Esophagus squamous epithelium (tissue), 5 donors: ENCODE measurements at places on chromosomes 4 and X.
A peak's percentile ranks its signal among the peaks of the same experiment; 100 is the strongest.

- no peak overlapping the region for H3K27ac ChIP-seq
- H3K27me3 ChIP-seq, result no peaks in the 10 kb centered on the region
- no peaks in the 10 kb centered on the region for H3K36me3 ChIP-seq
- no peaks in the 10 kb centered on the region for H3K4me1 ChIP-seq
- H3K4me3 ChIP-seq, result no peak overlapping the region
These were observed 31.0 kb upstream of the FAT4 start for GRCh38 chr4:125283707-125284279.

DNA sequence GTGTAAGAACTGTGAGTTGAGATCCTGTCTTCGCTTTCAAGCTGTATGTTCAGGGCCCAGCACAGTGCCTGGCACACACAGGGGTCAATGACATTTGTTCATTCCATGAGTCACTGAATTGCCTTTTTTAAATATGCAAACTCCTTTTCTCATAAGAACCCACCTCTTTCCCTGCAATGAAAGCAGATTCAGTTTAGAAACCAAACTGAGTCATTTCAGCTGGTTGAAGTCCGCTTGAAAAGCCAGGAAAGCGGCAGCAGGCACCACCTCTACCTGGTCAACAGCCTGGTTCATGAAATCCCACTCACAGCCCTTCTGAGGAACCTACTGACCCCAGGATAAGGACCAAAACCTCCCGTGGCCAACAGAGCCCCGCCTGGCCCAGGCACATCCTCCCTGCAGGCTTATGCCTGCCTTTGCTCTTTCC, 4.5 kb upstream of the C1QTNF7 start:
- no peak overlapping the region for H3K27ac ChIP-seq
- no peaks in the 10 kb centered on the region for H3K27me3 ChIP-seq
- no peak overlapping the region for H3K4me3 ChIP-seq
- peaks cover 24% of the 10 kb centered on the region for H3K4me1 ChIP-seq
- no peak for DNase-seq

- no peak overlapping the region for H3K4me3 ChIP-seq
- no peaks in the 10 kb centered on the region for H3K36me3 ChIP-seq
These were observed 42.0 kb upstream of the IL13RA1 start for GRCh38 chrX:118685393-118685792.

- H3K27me3 ChIP-seq, result no peaks in the 10 kb centered on the region
- no peaks in the 10 kb centered on the region for H3K4me1 ChIP-seq
- H3K4me3 ChIP-seq, result no peak overlapping the region
- DNase-seq, result no peak
- H3K27ac ChIP-seq, result peak overlapping the region; percentile 45
These were observed 86.6 kb downstream of the NR3C2 start for GRCh38 chr4:148355442-148356123.

- no peak overlapping the region for H3K27ac ChIP-seq
- H3K4me1 ChIP-seq, result peaks cover 30% of the 10 kb centered on the region
These were observed 16.8 kb downstream of the KDM6A start for GRCh38 chrX:44889824-44890223.

- DNase-seq, result no peak
- H3K27me3 ChIP-seq, result no peaks in the 10 kb centered on the region
- no peak overlapping the region for H3K27ac ChIP-seq
- H3K4me3 ChIP-seq, result no peak overlapping the region
- H3K4me1 ChIP-seq, result no peaks in the 10 kb centered on the region
- H3K36me3 ChIP-seq, result no peaks in the 10 kb centered on the region
These were observed 557.7 kb upstream of the SLIT2 start for GRCh38 chr4:19693936-19694570.

DNA sequence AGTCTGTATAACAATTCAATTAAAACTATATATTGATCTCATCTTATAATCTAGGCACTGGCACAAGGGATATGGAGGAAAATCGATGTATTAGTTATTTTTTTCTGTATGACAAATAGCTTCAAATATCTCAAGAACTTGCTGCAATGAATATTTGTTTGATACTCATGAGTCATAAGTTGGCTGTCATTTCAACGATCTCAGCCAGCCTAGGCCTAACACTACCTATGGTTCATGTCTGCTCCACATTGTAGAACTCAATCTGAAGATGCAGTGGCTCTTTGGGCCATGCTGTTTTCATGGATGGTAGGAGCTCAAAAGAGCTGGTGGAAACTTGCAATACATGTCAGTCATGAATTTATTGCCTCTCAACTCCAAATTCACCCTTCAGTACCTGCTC, 44.7 kb downstream of the MAGEB17 start:
- no peak overlapping the region for H3K27ac ChIP-seq
- no peaks in the 10 kb centered on the region for H3K4me1 ChIP-seq
- no peak overlapping the region for H3K4me3 ChIP-seq
- H3K27me3 ChIP-seq, result no peaks in the 10 kb centered on the region

DNA sequence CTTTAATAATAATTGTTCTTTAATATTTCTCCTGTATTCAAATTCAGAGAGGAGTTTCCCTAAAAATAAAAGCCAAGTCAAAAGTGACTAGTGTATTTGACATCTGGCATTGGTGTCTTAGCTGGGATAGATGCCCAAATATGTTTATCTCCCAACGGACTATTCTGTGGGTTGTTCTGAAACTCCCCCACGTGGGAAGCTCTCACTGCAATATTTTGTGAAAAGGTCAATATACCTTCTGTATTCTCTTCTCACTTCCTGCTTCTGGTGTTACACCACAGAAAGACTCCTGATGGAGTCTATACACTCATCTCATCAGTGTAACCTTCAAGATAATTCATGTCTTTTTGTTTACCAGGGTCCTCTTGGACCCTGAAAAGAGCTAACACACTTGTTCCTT, 2052.8 kb upstream of the TENM3 start:
- H3K27ac ChIP-seq, result no peak overlapping the region
- H3K36me3 ChIP-seq, result no peaks in the 10 kb centered on the region
- no peak overlapping the region for H3K4me3 ChIP-seq
- DNase-seq, result no peak
- H3K4me1 ChIP-seq, result no peaks in the 10 kb centered on the region

GRCh38 chr4:141656031-141656430, 19.6 kb downstream of the IL15 start:
- no peak overlapping the region for H3K4me3 ChIP-seq
- no peak for DNase-seq
- no peak overlapping the region for H3K27ac ChIP-seq
- no peaks in the 10 kb centered on the region for H3K36me3 ChIP-seq
- peaks cover 30% of the 10 kb centered on the region for H3K4me1 ChIP-seq
- no peaks in the 10 kb centered on the region for H3K27me3 ChIP-seq

- DNase-seq, result no peak
- peak overlapping the region; percentile 100 for H3K27ac ChIP-seq
- H3K4me1 ChIP-seq, result peaks cover 2% of the 10 kb centered on the region
- H3K4me3 ChIP-seq, result peak overlapping the region; percentile 98
- H3K36me3 ChIP-seq, result no peaks in the 10 kb centered on the region
- no peaks in the 10 kb centered on the region for H3K27me3 ChIP-seq
These were observed 1.2 kb downstream of the CPEB2 start for GRCh38 chr4:15003401-15003890.

- no peaks in the 10 kb centered on the region for H3K36me3 ChIP-seq
- no peaks in the 10 kb centered on the region for H3K4me1 ChIP-seq
- no peak overlapping the region for H3K27ac ChIP-seq
- H3K4me3 ChIP-seq, result no peak overlapping the region
- H3K27me3 ChIP-seq, result no peaks in the 10 kb centered on the region
- DNase-seq, result no peak
These were observed 27.1 kb downstream of the FHIP1A start for GRCh38 chr4:151436093-151436518.

GRCh38 chr4:48436318-48436717, 46.8 kb upstream of the SLC10A4 start:
- H3K36me3 ChIP-seq, result no peaks in the 10 kb centered on the region
- H3K4me3 ChIP-seq, result no peak overlapping the region
- no peaks in the 10 kb centered on the region for H3K4me1 ChIP-seq
- no peak for DNase-seq
- H3K27me3 ChIP-seq, result no peaks in the 10 kb centered on the region

- H3K36me3 ChIP-seq, result no peaks in the 10 kb centered on the region
- DNase-seq, result no peak
- no peak overlapping the region for H3K27ac ChIP-seq
- H3K4me3 ChIP-seq, result no peak overlapping the region
- no peaks in the 10 kb centered on the region for H3K27me3 ChIP-seq
These were observed 225.5 kb upstream of the ANKRD50 start for GRCh38 chr4:124937993-124938392.

DNA sequence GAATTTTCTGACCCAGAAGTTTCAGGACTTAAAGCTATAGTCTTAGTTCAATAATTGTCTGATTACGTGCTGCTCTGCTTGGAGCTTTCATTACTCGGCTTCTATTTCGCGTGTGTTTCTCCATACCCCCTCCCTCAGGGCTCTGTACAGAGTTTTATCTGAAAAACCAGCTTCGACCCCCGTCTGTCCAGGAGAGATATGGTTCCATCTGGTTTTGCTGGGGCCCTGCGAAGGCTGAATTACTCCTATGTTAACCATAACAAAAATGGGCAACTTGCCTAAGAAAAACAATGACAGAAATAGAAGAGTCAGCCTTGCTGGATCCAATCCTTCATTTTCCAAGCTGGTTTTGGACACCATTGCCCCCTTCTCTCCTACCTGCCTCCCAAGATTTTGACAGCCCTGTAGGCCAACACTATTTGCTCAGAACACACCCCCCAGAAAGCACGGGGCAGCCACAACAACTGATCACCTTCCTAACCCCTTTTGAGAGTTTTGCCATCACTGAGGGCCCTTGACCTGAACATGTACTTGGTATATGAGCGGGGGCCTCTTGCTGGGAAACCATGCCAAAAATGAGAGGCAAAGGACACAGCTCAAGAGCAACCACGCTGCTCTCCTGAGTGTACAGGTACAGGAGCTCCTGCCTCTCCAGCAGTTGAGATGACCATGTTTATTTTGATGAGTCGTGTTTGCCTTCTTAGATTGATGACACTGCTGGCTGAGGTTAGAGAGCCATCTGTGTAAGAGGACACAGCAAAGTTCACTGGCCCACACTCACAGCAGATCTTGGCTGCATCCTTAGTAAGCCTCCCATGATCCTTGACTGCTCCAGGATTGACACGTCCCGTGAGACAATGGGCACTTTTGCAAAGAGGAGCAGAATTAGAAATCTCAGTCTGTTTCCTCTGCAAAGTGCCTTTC, 36.2 kb upstream of the ATP6AP2 start:
- H3K4me1 ChIP-seq, result peaks cover 6% of the 10 kb centered on the region
- H3K4me3 ChIP-seq, result no peak overlapping the region
- no peak for DNase-seq
- no peak overlapping the region for H3K27ac ChIP-seq
- H3K36me3 ChIP-seq, result no peaks in the 10 kb centered on the region

DNA sequence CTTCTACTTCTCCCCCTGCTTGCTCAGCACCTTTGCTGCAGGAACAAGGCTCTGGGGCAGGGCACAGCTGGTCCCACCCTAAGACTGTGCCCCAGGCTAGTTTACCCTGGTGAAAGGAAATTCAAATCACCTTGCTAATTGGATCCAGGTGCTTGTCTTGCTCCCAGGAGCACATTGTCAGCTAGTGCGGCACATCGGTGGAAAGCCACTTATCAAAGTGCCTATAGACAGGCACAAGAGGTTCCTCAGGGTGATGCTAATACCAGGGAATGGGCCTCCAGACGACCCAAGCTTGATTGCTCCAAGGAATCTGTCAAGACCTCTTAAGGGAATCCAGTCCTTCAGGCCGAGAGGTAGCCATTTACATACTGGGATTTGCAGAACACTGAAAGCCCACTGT, 64.5 kb upstream of the PRPS1 start:
- H3K4me3 ChIP-seq, result no peak overlapping the region
- H3K4me1 ChIP-seq, result no peaks in the 10 kb centered on the region
- H3K36me3 ChIP-seq, result no peaks in the 10 kb centered on the region
- DNase-seq, result no peak
- no peaks in the 10 kb centered on the region for H3K27me3 ChIP-seq

DNA sequence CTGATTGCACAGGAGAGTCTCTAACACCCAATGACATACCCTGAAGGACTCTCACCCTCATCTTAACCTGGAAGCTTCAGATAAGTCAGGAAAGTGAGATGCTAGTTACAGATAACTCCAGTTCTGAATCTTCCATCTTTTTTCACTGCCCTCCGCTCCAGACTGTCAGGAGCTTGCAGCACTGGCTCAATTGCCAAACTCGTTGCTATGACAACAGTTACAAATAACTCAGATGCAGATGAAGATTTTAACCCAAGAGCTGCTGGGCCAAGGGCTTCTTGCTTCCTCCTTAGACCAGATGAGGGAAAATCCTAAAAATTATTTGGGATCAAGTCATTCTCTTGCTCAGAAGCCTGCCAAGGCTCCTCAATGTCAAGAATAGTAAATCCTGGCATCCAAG, 109.1 kb upstream of the HUWE1 start:
- no peaks in the 10 kb centered on the region for H3K27me3 ChIP-seq
- no peaks in the 10 kb centered on the region for H3K36me3 ChIP-seq
- H3K4me3 ChIP-seq, result no peak overlapping the region
- H3K4me1 ChIP-seq, result no peaks in the 10 kb centered on the region

- no peaks in the 10 kb centered on the region for H3K4me1 ChIP-seq
- no peaks in the 10 kb centered on the region for H3K27me3 ChIP-seq
- DNase-seq, result no peak
- H3K36me3 ChIP-seq, result no peaks in the 10 kb centered on the region
- H3K4me3 ChIP-seq, result no peak overlapping the region
These were observed 331.9 kb downstream of the PACRGL start for GRCh38 chr4:21032089-21032645.

DNA sequence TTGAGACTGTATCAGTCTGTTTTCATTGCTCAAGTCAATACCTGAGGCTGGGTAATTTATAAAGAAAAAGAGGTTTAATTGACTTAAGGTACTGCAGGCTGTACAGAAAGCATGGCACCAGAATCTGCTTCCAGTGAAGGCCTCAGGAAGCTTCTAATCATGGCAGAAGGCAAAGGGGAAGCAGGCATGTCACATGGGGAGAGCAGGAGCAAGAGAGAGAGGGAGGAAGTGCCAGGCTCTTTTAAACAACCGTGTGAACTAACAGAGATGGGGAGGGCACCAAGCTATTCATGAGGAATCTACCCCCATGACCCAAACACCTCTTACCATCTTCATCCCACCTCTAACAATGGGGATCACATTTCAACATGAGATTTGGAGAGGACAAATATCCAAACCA, 7.2 kb upstream of the TMEM131L start:
- no peak overlapping the region for H3K4me3 ChIP-seq
- no peak for DNase-seq
- no peaks in the 10 kb centered on the region for H3K36me3 ChIP-seq
- no peak overlapping the region for H3K27ac ChIP-seq
- no peaks in the 10 kb centered on the region for H3K4me1 ChIP-seq

- no peaks in the 10 kb centered on the region for H3K36me3 ChIP-seq
- H3K27me3 ChIP-seq, result no peaks in the 10 kb centered on the region
- no peak overlapping the region for H3K4me3 ChIP-seq
These were observed 1216.5 kb downstream of the RAPGEF2 start for GRCh38 chr4:160319221-160319867.

- DNase-seq, result no peak
- H3K36me3 ChIP-seq, result no peaks in the 10 kb centered on the region
- H3K27ac ChIP-seq, result no peak overlapping the region
These were observed 80.7 kb downstream of the UBE2NL start for GRCh38 chrX:143964549-143964948.

DNA sequence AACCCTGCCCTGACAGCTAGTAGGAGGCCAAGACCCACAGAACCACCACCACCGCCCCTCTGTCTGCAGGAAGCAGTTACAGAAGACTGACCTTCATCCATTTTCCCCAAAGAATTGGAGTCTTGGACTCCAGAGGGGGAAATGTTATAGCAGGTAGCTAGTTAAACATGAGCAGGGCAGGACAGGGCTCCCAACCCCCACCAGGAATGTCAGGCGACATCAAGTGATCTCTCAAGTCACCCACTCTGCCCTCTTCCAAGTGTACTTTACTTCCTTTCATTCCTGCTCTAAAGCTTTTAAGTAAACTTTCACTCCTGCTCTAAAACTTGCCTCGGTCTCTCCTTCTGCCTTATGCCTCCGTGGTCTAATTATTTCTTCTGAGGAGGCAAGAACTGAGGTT, 17.1 kb upstream of the AADAT start:
- H3K36me3 ChIP-seq, result no peaks in the 10 kb centered on the region
- no peak overlapping the region for H3K27ac ChIP-seq
- peaks cover 13% of the 10 kb centered on the region for H3K4me1 ChIP-seq
- DNase-seq, result no peak
- no peaks in the 10 kb centered on the region for H3K27me3 ChIP-seq
- no peak overlapping the region for H3K4me3 ChIP-seq
